ENCODE measurements at places on chromosomes 16 and 17.

DNA sequence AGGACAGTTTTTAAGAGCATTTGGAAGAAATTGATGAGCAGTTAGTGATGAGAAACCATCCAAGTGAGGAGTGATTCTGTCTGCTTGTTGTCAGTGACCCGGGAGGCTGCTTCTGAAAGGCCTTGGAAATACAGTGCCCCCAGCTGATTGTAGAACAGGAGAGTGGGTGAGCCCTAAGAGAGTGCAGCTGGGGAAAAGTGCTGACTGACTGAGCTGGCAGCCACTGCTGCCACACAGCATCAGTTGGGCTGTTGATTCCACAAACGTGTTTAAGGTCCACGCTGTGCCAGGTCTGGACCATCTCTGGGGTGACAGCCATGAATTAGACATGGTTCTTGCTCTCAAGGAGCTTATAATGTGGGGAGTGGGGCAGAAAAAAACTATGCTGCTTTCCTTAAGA, 18.9 kb downstream of the NUP93 start:
- H3K4me3 ChIP-seq = no peak overlapping the region
- H3K36me3 ChIP-seq = no peaks in the 10 kb centered on the region
- no peaks in the 10 kb centered on the region for H3K27me3 ChIP-seq
- peaks cover 18% of the 10 kb centered on the region for H3K4me1 ChIP-seq
- DNase-seq = no peak

DNA sequence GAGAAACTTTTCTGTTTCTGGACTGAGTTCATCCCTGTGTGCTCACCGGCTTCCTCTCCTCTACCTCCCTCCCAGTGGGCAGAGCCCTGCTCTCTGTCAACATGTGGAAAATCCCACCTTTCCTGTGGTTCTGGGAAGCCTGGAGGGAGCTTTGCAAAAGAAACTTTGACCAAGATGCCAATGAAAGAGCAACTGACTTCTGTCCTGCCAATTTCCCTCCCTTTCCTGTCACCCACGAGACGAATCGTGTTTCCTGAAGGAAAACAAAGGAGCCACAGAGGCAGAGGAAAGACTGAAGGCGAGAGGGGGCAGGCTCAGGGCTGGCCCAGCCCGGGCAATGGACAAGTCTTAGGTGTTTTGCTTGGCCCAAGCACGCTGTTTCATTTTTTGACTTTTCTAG, 82.8 kb downstream of the PLCG2 start:
- H3K4me3 ChIP-seq = no peak overlapping the region
- DNase-seq = no peak
- H3K4me1 ChIP-seq = peaks cover 14% of the 10 kb centered on the region

- H3K36me3 ChIP-seq = no peaks in the 10 kb centered on the region
- H3K4me3 ChIP-seq = no peak overlapping the region
- H3K27me3 ChIP-seq = no peaks in the 10 kb centered on the region
- H3K27ac ChIP-seq = no peak overlapping the region
- DNase-seq = no peak
- peaks cover 6% of the 10 kb centered on the region for H3K4me1 ChIP-seq
Measured at GRCh38 chr16:85187002-85187401, 74.7 kb upstream of the CIBAR2 start.

GRCh38 chr16:11342021-11342855, 3.0 kb upstream of the RMI2 start:
- no peaks in the 10 kb centered on the region for H3K36me3 ChIP-seq
- peaks cover 7% of the 10 kb centered on the region for H3K4me1 ChIP-seq
- no peak overlapping the region for H3K27ac ChIP-seq
- no peak for DNase-seq
- no peaks in the 10 kb centered on the region for H3K27me3 ChIP-seq

- no peaks in the 10 kb centered on the region for H3K4me1 ChIP-seq
- no peak for DNase-seq
- no peaks in the 10 kb centered on the region for H3K36me3 ChIP-seq
Measured at GRCh38 chr17:51487947-51488346, 227.6 kb downstream of the UTP18 start.

DNA sequence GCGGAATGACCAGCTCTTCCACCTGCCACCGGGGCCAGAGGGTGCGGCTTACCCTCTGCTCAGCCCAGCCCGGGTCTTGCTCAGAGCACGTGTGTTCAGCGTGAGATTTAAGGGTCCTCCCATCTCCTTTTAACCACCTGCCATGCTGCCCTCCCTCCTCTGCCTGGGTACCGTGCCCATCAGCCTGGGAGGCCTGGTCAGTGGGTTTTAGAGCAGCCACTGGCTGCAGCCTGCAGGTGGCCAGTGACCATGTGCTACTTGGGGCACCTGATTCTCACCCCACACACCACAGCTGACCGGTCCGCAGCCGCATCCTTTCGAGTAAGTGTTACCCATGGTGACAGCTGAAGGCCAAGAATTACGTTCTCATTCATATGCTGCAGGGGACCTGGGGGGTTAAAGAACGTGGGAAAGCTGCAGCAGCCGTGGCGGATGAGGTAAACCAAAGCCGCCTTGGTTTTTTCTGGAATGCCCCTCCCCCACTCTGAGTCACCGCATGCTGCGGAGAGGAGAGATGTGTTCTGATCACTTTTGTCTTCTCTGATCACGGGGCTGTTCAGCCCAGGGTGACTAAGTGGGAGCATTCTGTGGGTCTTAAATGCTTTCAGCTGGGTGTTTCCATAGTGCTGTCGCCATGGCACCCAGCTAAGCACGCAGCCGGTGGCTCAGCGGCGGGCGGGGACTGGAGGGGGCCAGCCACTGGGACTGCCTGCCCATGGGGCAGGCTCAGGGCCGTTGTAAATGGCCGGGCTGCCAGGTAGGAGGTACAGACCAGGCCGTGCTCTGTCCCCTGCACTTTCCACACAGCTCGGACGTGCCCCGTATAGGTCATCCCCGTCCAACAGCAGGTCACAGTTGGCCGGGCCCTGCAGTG, 59.8 kb downstream of the BAIAP2 start:
- H3K27ac ChIP-seq = peak overlapping the region; percentile 42
- no peak overlapping the region for H3K4me3 ChIP-seq
- no peak for DNase-seq
- no peaks in the 10 kb centered on the region for H3K36me3 ChIP-seq

DNA sequence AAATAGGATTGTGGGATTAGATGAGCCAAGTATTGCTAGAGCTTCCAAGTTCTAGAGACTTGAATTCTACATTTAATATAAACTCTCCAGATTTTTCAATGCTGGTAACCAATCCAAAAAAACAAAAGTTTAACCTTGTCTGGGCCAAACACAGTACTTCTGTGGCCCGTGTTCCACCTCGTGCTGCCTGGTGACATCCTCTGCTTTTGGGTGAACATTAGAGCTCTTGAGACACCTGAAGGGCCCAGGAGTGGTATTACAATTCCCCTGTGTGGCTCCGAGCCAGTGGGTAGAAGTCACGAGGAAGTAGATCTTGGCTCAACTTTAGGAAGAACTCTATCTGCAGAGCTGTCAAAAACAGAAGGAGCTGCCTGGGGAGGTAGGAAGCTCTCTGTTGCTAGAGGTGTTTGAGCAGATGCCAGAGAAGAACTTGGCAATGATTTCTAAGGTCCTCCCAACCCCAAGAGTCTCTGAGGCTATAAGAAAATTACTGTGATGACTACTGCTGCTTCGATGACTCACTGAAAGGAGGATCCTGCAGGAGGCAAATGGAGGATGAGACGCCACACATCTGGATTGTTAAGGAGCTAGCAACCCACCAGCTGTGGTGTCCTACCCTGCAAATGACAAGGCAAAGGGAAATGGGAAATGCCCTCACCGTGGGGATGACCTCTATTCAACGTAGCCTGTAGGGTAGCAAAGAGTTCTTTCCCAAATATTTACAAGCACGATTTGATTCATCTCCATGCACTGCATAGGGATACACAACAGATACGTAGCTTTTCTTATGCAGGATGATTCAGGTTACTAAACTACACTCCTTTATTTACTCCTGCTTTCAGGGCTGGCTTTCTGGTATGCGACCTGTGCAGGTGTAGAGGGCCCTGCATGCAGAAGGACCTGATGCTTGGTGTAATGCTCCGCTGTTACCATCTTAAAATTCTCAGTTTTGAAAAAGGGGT, 45.8 kb upstream of the GAS7 start:
- peak; percentile 64 for DNase-seq
- H3K36me3 ChIP-seq = no peaks in the 10 kb centered on the region
- H3K27me3 ChIP-seq = no peaks in the 10 kb centered on the region

- no peak for DNase-seq
- no peaks in the 10 kb centered on the region for H3K36me3 ChIP-seq
- H3K27me3 ChIP-seq = peaks cover 27% of the 10 kb centered on the region
- H3K4me3 ChIP-seq = no peak overlapping the region
- no peaks in the 10 kb centered on the region for H3K4me1 ChIP-seq
Measured at GRCh38 chr17:79464318-79465010, 146.4 kb downstream of the RBFOX3 start.

- peaks cover 22% of the 10 kb centered on the region for H3K4me1 ChIP-seq
- H3K36me3 ChIP-seq = no peaks in the 10 kb centered on the region
- H3K27ac ChIP-seq = peak overlapping the region; percentile 51
- peak; percentile 88 for DNase-seq
Measured at GRCh38 chr16:50245417-50246298, 20.7 kb upstream of the ADCY7 start.

- H3K36me3 ChIP-seq = no peaks in the 10 kb centered on the region
- no peaks in the 10 kb centered on the region for H3K4me1 ChIP-seq
- no peak overlapping the region for H3K4me3 ChIP-seq
- no peak overlapping the region for H3K27ac ChIP-seq
Measured at GRCh38 chr16:24178496-24178895, 77.6 kb upstream of the CACNG3 start.

DNA sequence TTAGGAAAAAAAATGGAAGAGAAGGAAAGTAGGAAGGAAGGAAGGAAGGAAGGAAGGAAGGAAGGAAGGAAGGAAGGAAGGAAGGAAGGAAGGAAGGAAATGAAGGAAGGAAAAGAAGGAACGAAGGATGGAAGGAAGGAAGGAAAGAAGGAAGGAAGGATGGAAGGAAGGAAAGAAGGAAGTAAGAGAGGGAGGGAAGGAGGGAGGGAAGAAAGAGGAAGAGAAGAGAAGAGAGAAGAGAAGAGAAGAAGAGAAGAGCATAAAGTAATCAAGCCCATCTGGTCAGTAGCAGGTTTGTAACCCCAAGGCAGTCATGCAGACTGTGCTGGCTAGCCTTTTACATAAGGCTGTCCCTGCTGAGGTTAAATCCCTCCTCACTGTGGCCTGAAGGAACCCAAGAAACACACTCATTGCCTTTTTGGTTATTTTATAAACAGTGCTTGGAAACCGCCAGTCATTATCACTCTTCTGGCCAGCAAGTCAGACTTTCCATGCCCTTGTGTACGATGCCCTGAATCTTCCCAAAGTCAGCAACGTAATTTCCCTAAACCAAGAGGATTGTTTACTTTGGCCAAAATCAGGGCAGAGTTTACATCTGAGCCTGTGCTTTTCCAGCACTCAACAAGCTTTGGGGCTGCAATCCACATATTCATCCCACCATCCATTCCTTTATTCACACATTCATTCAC, 409.6 kb upstream of the MAF start:
- H3K4me1 ChIP-seq = no peaks in the 10 kb centered on the region
- H3K27ac ChIP-seq = no peak overlapping the region
- no peaks in the 10 kb centered on the region for H3K36me3 ChIP-seq
- no peak overlapping the region for H3K4me3 ChIP-seq
- no peaks in the 10 kb centered on the region for H3K27me3 ChIP-seq

GRCh38 chr16:79099716-79100115, 500.8 kb downstream of the MAF start:
- no peaks in the 10 kb centered on the region for H3K27me3 ChIP-seq
- H3K4me3 ChIP-seq = no peak overlapping the region
- H3K27ac ChIP-seq = no peak overlapping the region
- DNase-seq = no peak

GRCh38 chr16:54425068-54425467, 138.5 kb upstream of the IRX3 start:
- peaks cover 12% of the 10 kb centered on the region for H3K4me1 ChIP-seq
- no peaks in the 10 kb centered on the region for H3K36me3 ChIP-seq
- no peak overlapping the region for H3K27ac ChIP-seq
- no peak for DNase-seq
- H3K27me3 ChIP-seq = peaks cover 2% of the 10 kb centered on the region

DNA sequence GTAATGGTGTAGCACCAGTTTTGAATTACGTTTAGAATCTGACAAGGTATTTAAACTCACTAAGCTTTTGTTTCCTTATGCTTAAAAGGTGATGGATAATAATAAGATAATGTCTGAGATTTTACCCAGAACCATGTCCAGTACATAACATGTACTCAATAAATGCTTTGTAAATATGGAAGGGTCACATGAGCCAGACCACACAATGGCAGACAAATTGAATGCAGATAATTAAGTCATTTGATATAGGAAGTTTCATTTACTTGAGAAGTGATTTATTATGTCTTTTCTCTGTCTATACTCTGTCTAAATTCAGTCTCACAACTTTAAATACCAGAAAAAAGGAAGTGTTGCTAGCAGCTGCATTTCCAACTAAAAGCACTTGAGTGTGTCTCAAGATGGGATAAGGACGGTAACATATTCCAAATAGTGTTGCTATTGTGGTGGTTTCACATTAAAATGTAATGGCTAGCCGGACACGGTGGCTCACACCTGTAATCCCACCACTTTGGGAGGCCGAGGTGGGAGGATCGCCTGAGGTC, 52.5 kb upstream of the DHX40 start:
- peaks cover 26% of the 10 kb centered on the region for H3K4me1 ChIP-seq
- no peaks in the 10 kb centered on the region for H3K27me3 ChIP-seq
- no peak overlapping the region for H3K27ac ChIP-seq
- H3K36me3 ChIP-seq = no peaks in the 10 kb centered on the region
- DNase-seq = no peak

GRCh38 chr17:26765860-26766709, 527.8 kb upstream of the WSB1 start:
- no peak for DNase-seq
- H3K4me3 ChIP-seq = no peak overlapping the region
- peaks cover 10% of the 10 kb centered on the region for H3K27me3 ChIP-seq
- H3K36me3 ChIP-seq = no peaks in the 10 kb centered on the region

DNA sequence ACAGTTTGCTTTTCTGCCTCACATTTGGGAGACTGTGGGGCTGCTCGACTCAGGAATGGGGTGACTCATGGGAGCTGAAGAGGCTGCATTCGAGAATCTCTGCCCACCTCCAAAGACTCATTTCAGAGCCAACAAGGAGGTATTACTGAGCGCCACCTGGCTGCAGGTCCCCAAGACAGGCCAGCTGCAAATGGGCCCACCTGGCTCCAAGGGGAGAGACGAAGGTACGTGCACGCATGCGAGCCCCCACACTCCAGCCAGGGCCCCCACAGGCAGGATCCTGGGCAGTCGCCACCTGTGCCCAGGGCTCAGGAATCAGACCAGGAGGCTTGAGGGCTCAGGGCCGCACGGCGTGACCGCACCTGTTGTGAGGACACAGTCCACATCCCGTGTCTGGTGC, 6.0 kb downstream of the HAGHL start:
- peaks cover 29% of the 10 kb centered on the region for H3K36me3 ChIP-seq
- peak; percentile 58 for DNase-seq
- peaks cover 9% of the 10 kb centered on the region for H3K4me1 ChIP-seq

DNA sequence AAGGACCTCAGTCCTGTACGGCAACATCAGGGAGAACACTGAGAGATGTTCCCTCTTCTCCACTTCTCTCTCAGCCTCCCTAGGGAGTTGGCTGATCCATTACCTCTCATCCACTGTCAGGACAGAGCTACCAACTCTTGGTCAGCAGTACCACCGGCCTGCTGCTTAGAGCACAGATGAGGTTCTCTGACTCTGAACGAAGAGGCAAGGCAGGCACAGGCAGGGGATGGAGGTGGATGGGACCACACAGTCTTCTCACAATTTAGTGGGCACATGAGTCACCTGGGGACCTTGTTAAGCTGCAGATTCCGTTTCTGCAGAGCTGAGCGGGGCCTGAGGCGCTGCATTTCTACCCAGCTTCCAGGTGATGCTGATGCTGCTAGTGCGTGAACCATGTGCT, 128.6 kb upstream of the CCL2 start:
- no peak overlapping the region for H3K27ac ChIP-seq
- H3K27me3 ChIP-seq = peaks cover 9% of the 10 kb centered on the region
- H3K4me3 ChIP-seq = no peak overlapping the region
- no peak for DNase-seq
- no peaks in the 10 kb centered on the region for H3K4me1 ChIP-seq

All from upper lobe of right lung (tissue), 1 donor.